Activated T-cell treated with anti-CD3 and anti-CD28 coated beads, Interleukin-2, amount 50 U/mL, for 72 hours (primary cell): ENCODE measurements at places on chromosomes 7 and 10. TPM values are rescaled to one million over a fixed set of nuclear protein-coding genes. Genes with fewer than 3 reads are reported as not detected.

- H3K36me3 ChIP-seq, result no peaks in the 10 kb centered on the region
- DNase-seq, result no peak
- H3K4me3 ChIP-seq, result no peak overlapping the region
- H3K27ac ChIP-seq, result no peak overlapping the region
- H3K4me1 ChIP-seq, result no peaks in the 10 kb centered on the region
Observed at GRCh38 chr7:158275711-158276413, 311.8 kb downstream of the PTPRN2 start.

DNA sequence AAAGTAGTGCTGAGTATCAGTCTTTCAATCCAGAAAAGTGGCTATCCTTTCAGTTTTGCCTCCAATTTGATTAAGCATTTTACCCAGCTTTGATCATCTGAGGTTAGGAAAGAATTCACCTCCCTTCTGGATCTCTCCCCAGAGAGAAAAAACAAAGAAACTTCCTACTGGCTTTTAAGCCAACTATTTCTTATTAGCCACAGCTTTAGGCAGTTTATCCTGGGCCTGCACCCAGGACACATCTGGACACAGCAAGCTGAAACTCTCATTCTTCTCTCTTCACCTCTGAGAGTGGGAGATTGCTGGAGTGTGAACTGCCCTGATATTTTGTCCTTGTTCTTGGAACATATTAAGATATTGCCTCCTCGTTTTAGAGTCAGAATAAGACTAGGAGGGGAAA is 43.5 kb upstream of the LSM8 start:
- H3K36me3 ChIP-seq, result no peaks in the 10 kb centered on the region

PLXNA4 gene
- total RNA-seq, result 0.99 TPM

DNA sequence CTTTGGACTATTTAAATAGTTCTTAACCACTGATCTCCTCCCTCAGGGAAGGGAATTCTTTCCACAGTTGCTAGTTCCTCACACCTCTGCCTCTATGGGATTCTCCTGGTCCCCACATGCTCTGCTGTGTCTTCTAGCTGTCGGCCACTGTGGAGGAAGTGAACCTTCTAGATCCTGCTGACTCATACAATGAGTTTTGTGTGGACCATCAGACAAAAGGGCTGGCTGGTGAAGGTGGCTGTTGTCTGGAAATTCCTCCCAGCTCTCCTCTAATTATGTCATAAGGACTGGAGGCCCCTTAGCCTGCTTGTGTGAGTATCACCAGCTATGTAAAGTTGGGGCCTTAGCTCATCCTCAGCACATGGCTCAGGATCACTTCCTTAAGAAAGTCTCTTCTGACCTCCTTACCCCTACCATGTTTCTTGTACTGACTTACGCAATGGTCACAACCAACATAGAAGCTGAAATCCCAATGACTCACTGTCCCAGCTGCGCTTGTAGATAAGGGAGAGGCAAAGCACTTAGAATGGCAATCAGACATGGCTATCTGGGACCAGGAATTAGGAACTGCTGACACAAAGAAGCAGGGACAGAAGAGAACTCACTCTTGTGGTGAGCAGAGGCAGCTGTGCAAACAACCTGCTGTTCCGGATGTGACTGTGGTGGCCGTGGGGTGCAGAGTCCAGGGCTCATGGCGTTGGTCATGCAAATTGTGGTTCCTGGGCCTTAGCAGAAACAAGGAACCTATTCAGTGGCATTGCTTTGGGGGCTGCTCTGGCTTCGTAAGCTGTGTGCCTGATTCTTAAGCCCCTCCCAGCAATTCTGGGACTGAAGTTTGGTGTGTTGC is 2.5 kb upstream of the MACC1 start:
- H3K27ac ChIP-seq, result no peak overlapping the region
- peaks cover 23% of the 10 kb centered on the region for H3K27me3 ChIP-seq
- no peaks in the 10 kb centered on the region for H3K36me3 ChIP-seq

DNA sequence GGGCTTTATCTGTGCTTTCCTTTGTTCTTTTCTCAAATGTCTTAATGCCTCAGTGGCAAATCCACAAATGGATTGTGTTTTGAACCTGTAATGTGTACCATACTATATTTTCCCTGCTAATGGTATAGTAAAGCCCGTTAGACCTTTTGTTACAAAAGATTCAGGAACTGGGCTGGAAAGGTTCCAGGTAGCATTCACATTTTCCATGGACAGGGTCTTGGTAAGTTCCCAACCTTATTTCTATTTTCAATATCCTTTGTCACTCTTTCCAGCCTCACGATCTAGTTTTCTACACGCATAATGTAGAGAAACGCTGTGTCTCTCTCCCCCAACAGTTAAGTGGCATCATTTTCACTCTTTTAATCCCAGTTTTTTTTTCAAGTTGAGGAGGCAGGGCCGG is 153.0 kb downstream of the PLCE1 start:
- no peak for DNase-seq
- no peaks in the 10 kb centered on the region for H3K4me1 ChIP-seq
- H3K27me3 ChIP-seq, result no peaks in the 10 kb centered on the region
- H3K4me3 ChIP-seq, result no peak overlapping the region
- no peaks in the 10 kb centered on the region for H3K36me3 ChIP-seq

GRCh38 chr7:11935905-11936304 is 103.9 kb upstream of the THSD7A start:
- DNase-seq, result no peak
- H3K36me3 ChIP-seq, result no peaks in the 10 kb centered on the region
- no peak overlapping the region for H3K4me3 ChIP-seq
- no peaks in the 10 kb centered on the region for H3K27me3 ChIP-seq

SPDYE2 gene
- total RNA-seq, result not detected

DNA sequence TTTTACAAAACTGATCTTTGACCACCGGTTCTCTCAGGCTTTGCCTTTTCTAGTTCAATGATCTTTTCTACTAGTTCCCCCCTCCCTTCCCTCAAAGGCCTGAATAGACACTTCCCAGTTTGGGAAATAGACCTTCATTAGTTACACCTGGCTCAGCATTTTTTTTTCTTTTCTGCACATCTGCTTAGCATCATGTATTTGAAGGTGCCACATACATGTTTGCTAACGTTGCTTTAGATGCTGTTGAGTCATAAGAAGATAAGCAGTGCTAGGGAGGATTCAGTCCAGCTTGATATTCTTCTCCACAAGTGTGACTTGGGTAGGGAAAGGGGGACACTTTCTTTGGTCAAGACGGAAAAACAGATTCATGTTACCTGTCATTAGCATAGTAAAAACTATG is 78.3 kb downstream of the BICC1 start:
- no peak for DNase-seq
- peaks cover 7% of the 10 kb centered on the region for H3K27me3 ChIP-seq
- H3K4me3 ChIP-seq, result no peak overlapping the region
- H3K27ac ChIP-seq, result no peak overlapping the region

DNA sequence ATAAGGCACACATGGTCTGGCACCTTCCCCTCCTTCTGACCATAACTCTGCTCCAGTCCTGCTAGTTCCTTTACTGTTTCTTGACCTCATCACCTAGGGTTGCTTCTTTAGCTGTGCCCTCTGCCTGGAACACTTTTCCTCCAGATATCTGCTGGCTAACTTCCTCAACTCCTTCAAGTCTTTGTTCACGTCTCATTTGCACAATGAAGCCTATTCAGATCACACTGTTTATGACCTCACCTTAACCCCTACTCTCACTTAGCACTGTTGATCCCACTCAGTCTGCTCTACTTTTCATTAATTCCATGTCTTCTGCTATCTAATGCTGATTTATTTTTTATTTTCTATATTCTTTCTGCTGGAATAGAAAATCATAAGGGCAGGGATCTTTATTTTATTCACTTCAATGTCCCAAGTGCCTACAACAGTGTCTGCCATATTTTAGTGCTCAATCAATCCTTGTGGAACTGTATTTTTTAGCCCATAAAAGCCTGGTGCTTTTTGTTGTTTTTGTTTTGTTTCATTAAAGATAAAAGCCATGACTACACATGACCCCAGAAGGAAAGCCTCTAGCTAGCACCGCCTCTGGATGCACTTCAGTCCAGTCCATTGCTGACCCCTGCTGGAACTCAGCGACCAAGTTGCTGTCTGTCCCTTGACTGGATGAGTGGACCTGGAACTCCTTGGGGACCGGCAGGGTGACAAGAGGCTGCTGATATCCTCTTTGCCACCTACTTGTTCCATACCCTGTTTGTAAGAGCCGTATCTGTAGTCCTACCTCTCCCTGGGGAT is 12.3 kb downstream of the KLF14 start:
- no peaks in the 10 kb centered on the region for H3K4me1 ChIP-seq
- H3K27me3 ChIP-seq, result peaks cover 15% of the 10 kb centered on the region
- H3K4me3 ChIP-seq, result no peak overlapping the region
- H3K36me3 ChIP-seq, result no peaks in the 10 kb centered on the region
- no peak overlapping the region for H3K27ac ChIP-seq

DNA sequence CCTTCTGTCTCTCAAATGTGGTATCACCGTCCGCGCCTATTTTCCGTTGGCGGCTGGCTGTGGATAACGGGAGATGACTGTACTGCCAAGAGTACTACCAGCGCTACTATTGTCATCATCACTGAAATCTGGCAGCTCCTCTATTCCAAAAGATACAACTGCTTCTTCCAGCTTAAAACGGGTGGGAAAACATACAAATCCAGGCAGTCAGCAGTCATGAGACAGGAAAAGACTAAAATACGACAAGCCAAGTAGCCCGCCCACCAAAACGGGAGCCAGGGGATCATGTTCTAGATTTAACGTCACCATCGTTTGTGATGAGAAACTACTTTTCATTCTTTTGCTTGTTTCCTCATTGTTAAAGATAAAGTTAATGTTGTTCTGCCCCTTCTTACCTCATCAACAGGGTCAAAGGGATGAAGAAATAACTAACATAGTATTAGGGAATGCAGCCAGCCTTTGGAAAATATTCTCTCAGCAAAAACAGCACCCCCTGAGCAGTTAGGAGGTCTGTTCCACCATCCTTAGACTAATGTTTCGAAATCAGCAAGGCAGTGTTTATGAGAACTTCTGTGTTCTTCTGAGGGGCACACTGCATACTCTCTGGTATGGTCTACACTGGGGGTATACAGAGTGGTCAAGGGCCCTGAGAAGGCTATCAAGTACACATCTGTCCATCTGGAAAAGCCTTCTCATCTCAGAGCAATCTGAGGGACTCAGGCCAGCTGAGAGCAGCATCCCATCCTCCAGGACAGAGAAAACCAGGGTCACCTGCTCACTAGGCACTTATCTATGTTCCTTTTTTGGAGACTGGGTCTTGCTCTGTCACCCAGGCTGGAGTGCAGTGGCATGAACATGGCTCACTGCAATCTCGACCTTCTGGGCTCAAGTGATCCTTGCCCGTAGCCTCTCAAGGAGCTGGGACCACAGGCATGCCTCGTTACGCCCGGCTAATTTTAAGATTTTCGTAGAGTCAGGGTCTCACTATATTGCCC is 47.5 kb downstream of the GNA12 start:
- DNase-seq, result no peak
- H3K4me1 ChIP-seq, result peaks cover 31% of the 10 kb centered on the region
- H3K27ac ChIP-seq, result no peak overlapping the region
- H3K4me3 ChIP-seq, result no peak overlapping the region
- peaks cover 13% of the 10 kb centered on the region for H3K36me3 ChIP-seq

- DNase-seq, result no peak
- H3K27ac ChIP-seq, result no peak overlapping the region
- H3K4me3 ChIP-seq, result no peak overlapping the region
- no peaks in the 10 kb centered on the region for H3K27me3 ChIP-seq
- no peaks in the 10 kb centered on the region for H3K36me3 ChIP-seq
Observed at GRCh38 chr7:68537051-68537773, 1061.1 kb upstream of the AUTS2 start.

- peak overlapping the region; percentile 50 for H3K27ac ChIP-seq
- no peaks in the 10 kb centered on the region for H3K4me1 ChIP-seq
- peak; percentile 66 for DNase-seq
- H3K36me3 ChIP-seq, result no peaks in the 10 kb centered on the region
- H3K27me3 ChIP-seq, result peaks cover 4% of the 10 kb centered on the region
Observed at GRCh38 chr10:23314835-23315239, 29.8 kb downstream of the C10orf67 start.

DNA sequence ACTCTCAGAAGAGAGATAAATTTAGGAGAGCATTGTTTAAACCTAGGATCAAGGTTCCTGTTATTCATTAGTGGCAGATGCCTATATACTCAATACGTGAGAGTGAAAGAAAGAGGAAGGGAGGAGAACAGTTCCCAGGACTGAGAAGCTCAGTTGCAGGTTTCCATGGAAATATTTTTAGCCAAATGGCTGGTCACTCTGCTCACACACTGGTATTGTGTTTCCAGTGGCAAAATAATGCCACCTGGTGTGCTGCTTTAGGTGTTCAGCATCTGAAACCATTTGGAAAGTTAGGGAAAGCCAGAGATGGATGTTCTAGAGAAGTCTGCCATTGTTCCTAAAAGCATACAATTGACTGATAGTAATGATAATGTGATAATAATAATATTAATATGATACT is 827.7 kb downstream of the SORCS3 start:
- DNase-seq, result no peak
- no peak overlapping the region for H3K27ac ChIP-seq
- H3K4me1 ChIP-seq, result no peaks in the 10 kb centered on the region
- no peak overlapping the region for H3K4me3 ChIP-seq

DNA sequence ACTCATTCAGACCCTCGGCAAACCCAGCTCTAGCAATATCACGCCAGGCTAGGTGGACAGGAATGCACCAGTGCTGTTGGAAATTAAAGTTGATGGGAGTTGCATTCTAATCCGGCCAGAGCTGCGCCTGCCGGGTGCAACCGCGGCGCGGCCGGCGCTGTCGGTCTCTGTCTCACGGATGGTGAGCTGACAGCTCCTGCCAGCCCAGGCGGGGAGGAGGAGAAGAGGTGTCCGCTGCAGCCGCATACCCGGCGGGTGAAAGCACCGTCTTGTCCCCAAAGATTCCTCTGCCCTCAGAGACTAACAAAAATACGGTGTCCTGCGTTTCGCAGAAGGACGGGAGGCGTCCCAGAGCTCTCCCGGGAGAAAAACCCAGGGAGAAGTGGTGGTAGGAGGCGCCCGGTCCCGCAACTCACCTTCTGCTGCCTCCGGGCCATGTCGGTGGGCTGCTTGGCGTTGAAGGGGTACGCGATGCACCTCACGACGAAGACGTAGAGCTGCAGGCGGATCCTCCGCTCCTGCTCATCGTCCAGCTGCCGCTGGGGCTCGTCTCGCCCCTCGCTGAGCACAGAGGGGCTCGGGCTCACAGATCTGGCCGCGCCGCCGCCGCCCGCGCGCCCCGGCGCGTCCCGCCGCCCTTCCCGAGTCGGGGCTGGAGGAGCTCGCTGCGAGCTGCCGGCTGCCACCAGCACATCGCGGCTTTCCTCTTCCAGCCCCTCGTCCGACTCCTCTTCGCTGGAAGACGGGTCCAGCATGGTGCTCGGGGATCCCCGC is 490 bp downstream of the CADPS2 start:
- H3K36me3 ChIP-seq, result no peaks in the 10 kb centered on the region
- no peak overlapping the region for H3K27ac ChIP-seq
- peaks cover 53% of the 10 kb centered on the region for H3K27me3 ChIP-seq

HOXA1 gene
- total RNA-seq, result 0.58 TPM

GRCh38 chr7:151862606-151863381 is 14.1 kb downstream of the PRKAG2 start:
- no peak overlapping the region for H3K4me3 ChIP-seq
- H3K4me1 ChIP-seq, result no peaks in the 10 kb centered on the region
- H3K27me3 ChIP-seq, result no peaks in the 10 kb centered on the region
- no peak overlapping the region for H3K27ac ChIP-seq
- DNase-seq, result no peak
